ENCODE measurements at places on chromosomes 1 and 21. TPM values are rescaled to one million over a fixed set of nuclear protein-coding genes. Genes with fewer than 3 reads are reported as not detected.

GRCh38 chr1:186978596-186979556 is 150.1 kb downstream of the PLA2G4A start:
- no peaks in the 10 kb centered on the region for H3K27me3 ChIP-seq
- H3K4me1 ChIP-seq, result no peaks in the 10 kb centered on the region
- H3K27ac ChIP-seq, result no peak overlapping the region
- H3K4me3 ChIP-seq, result no peak overlapping the region

- no peak for DNase-seq
- H3K27me3 ChIP-seq, result no peaks in the 10 kb centered on the region
- no peaks in the 10 kb centered on the region for H3K36me3 ChIP-seq
- no peaks in the 10 kb centered on the region for H3K4me1 ChIP-seq
- H3K4me3 ChIP-seq, result no peak overlapping the region
- no peak overlapping the region for H3K27ac ChIP-seq
These were observed 503.6 kb downstream of the MRPL39 start for GRCh38 chr21:25103500-25104207.

DNA sequence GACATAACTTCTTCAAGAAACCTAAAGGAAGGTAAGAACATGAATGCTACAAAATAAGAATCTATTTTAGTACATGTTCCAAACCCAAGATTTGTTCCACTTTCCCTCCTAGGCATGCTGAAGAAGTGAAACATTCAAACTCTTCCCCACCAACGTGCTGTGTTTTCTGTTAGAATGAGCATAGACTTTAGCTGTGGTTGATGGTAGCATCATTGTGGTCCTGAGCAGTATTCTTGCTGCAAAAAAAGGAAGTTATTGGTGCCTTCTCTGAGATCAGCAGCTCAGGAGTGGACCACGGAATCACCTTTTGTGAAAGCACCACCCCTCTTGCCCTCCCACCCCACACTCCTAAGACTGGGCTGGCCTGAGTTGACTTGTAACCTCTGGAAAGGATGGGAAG is 100.4 kb upstream of the POGK start:
- no peaks in the 10 kb centered on the region for H3K36me3 ChIP-seq
- DNase-seq, result no peak
- H3K27me3 ChIP-seq, result no peaks in the 10 kb centered on the region
- H3K4me1 ChIP-seq, result no peaks in the 10 kb centered on the region
- H3K27ac ChIP-seq, result no peak overlapping the region

DNA sequence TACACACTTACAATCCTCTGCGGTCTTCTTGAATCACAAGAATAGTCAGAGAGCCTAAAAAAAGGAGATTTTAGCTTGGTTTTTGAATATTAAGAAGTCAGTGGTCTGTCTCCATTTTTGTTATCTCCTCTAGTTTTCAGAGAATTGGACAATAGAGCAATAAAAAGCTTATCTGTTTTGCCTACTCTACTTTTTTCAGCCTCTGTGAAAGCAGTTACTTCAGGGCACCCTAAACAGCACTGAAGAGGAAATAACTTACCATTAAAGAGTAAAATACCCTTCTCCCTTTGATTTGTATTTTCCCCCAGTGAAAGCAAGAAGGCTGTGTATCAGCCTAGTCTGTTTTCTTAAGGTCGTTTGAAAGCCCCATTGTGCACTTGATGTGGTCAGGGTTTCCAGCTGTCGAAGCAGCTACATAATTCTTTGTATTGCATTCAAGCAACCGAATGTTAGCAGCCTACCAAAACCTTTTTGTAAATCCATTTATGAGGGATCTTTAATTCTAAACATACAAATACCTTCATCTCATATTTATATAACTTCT is 1.0 kb downstream of the NTMT2 start:
- no peaks in the 10 kb centered on the region for H3K27me3 ChIP-seq
- no peak overlapping the region for H3K27ac ChIP-seq
- H3K4me1 ChIP-seq, result no peaks in the 10 kb centered on the region
- DNase-seq, result no peak
- H3K36me3 ChIP-seq, result no peaks in the 10 kb centered on the region

DNA sequence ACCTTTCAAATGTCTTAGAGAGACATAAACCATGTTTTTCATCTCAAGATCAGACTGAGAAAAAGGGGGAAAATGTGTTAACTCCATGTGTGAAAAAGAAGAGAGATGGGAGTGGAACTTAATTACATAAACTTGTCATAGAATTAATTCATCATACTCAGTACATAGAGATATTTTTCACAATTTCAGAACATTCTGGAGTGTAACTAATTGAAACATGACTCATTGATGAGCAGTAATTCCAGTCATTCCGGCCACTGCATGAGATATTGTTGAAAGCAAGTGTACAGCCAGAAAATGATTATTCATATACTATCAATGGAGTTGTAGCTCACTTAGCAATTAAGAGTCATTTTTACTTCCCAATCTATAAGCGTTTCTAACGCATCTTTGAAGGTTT is 739.3 kb downstream of the LTN1 start:
- no peak for DNase-seq
- no peaks in the 10 kb centered on the region for H3K27me3 ChIP-seq
- no peak overlapping the region for H3K4me3 ChIP-seq
- no peaks in the 10 kb centered on the region for H3K36me3 ChIP-seq
- no peak overlapping the region for H3K27ac ChIP-seq

DNA sequence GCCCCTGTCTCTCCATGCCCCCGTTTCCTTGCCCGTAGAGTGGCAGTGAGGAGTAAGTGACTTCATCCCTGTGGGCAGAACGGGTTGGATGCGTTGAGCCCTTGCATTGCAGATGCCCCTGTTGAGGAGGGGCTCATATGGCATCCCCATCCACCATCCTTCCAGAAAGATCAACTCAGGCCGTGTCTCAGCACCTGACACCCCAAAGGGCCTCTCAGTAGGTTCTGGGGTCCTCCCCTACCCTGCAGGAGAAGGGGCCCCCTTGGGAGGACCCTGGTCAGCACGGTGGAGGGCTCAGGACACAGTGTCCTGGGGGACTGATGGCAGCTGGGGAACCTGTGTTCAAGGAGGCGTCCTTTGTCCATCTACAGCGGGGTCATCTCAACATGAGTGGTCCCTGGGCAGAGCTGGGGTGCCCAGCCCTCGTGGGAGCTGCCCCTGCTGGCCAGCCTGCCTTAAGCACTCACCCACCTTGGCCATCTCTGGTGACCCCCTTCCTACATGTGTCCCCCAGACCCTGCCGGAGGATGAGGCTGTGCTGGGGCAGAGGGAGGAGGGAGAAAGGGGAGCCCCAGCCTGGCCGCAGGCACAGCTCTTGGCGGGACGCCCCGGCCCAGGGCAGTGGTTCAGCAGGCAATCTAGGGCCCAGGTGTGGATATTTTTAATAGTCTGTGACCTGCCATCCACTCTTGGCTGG is 48.2 kb upstream of the ACTRT2 start:
- no peaks in the 10 kb centered on the region for H3K27me3 ChIP-seq
- H3K4me1 ChIP-seq, result no peaks in the 10 kb centered on the region

DNA sequence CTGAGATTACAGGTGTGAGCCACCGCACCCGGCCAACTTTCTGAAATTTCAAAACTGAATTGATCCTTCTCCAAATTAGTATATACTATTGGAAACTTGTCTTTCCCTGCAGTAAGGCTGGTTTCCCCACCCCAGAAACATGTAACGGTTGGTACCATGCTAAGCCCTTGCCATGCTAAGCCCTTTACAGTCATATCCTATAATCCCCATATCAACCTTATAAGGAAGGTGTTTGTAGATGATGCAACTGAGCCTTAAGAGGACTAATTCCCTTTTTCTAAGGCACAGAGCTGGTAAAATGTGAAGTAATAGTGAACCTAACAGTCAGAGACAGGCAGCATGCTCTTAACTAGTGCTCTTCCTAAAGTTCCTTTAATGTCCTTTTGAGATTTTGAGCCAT is 413.7 kb downstream of the DISC1 start:
- H3K36me3 ChIP-seq, result no peaks in the 10 kb centered on the region
- no peak overlapping the region for H3K27ac ChIP-seq
- H3K4me3 ChIP-seq, result no peak overlapping the region
- no peak for DNase-seq

- H3K4me1 ChIP-seq, result no peaks in the 10 kb centered on the region
- no peak overlapping the region for H3K27ac ChIP-seq
- no peak for DNase-seq
- H3K4me3 ChIP-seq, result no peak overlapping the region
- no peaks in the 10 kb centered on the region for H3K27me3 ChIP-seq
These were observed 29.3 kb downstream of the SDC3 start for GRCh38 chr1:30879126-30879786.

DNA sequence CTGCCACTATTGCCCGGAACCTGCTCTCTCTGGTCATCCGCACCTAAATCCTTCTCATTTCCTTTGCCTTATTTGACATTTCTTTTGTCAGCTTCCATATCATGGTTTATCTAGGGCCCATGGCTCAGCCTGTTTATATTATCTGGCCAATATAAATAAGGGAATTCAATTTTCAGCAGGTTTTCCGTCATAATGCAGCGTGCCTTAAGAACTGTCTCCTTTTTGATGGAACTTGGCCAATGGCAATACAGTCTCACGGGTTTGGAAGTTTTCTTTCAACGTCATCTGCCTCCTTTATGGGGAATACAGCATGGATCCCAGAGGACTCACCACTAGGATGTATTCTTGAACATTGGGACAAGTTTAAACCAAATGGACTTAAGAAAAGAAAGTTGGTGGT is 77.8 kb upstream of the KIAA0040 start:
- H3K27ac ChIP-seq, result no peak overlapping the region
- H3K36me3 ChIP-seq, result no peaks in the 10 kb centered on the region
- DNase-seq, result no peak
- no peaks in the 10 kb centered on the region for H3K4me1 ChIP-seq
- H3K4me3 ChIP-seq, result no peak overlapping the region

- no peak overlapping the region for H3K27ac ChIP-seq
- H3K36me3 ChIP-seq, result no peaks in the 10 kb centered on the region
- no peak overlapping the region for H3K4me3 ChIP-seq
- no peaks in the 10 kb centered on the region for H3K4me1 ChIP-seq
These were observed 74.3 kb upstream of the EDN2 start for GRCh38 chr1:41558761-41559171.

DNA sequence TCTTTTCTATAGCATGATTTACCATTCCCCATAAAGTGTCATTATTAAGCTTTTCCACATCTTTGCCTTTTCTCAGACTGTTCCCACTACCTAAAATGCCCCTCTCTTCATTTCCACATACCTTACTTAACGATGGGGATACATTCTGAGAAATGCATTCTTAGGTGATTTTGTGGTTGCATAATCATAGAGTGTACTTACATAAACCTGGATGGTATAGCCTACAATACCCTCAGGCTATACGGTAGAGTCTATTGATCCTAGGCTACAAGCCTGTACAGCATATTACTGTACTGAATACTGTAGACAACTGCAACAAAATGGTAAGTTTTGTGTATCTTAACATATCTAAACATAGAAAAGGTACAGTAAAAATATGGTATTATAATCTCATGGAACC is 54.8 kb upstream of the MUTYH start:
- H3K4me3 ChIP-seq, result no peak overlapping the region
- no peaks in the 10 kb centered on the region for H3K36me3 ChIP-seq
- H3K27me3 ChIP-seq, result no peaks in the 10 kb centered on the region
- H3K4me1 ChIP-seq, result no peaks in the 10 kb centered on the region

GRCh38 chr1:44678626-44679025 is 4.1 kb downstream of the ARMH1 start:
- DNase-seq, result no peak
- H3K36me3 ChIP-seq, result no peaks in the 10 kb centered on the region
- H3K4me1 ChIP-seq, result no peaks in the 10 kb centered on the region
- H3K27ac ChIP-seq, result no peak overlapping the region
- H3K27me3 ChIP-seq, result no peaks in the 10 kb centered on the region

CAPN8 gene
- total RNA-seq, result not detected

PRR9 gene
- total RNA-seq, result not detected

NES gene
- total RNA-seq, result 9.7 TPM

KCNN3 gene
- total RNA-seq, result 10.5 TPM

LAD1 gene
- 0.26 TPM for total RNA-seq

LAMTOR2 gene
- 53.2 TPM for total RNA-seq

NECTIN4 gene
- total RNA-seq, result not detected

LRRC53 gene
- total RNA-seq, result not detected

NR5A2 gene
- 16.0 TPM for total RNA-seq

TMEM63A gene
- total RNA-seq, result 56.3 TPM

Data from uterus (tissue), 4 donors.